ENCODE measurements at places on chromosomes 2 and 18.

DNA sequence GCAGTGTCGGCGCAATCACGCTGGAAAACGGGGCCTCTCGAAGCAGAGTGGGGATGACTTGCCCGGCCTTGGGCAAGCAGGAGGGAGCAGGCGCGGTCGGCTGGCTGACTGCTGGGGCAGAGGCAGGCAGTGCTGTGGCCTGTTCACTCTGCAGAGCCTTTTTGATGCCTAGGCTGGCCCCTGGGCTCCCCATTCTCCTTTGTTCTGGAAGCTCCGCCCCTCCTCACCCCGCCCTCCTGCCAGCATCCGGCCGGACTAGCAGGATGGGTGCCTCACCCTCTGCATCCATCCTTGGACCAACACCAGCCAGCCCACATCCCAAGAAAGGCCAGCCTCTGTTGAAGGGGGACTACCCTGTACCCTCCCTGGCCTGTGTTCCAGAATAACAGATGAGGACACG, at the start of gene ASPRV1:
Gene ASPRV1, minus strand, starts transcription at position 136 of the 400 bp plus-strand sequence. CDS start 195 bp downstream, outside the sequence.
- DNase-seq = no peak

DNA sequence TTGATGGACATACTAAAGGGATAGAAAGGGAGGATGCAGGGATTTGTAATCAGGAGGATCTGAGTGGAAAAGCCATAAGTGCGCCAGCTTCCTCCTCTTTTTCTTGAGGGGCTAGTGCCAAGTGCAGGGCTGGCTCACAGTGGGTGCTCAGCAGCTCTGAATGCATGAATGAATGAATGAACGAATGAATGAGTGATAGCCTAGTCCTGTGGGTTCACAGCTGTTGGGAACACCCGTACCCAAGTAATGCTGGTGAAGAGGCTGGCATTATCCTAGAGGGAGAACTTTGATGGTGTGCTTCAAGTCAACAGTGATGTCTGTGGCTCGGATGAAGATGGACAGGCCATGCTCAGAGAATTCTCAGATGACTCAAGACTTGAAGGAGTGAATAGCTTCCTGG, 108.8 kb downstream of the KCTD1 start:
- no peak for DNase-seq

GRCh38 chr18:22643731-22644130, 226.0 kb upstream of the CTAGE1 start:
- no peak for DNase-seq

GRCh38 chr2:75175456-75175855, 23.9 kb downstream of the TACR1 start:
- DNase-seq = no peak

GRCh38 chr18:68484241-68484640, 230.7 kb downstream of the TMX3 start:
- no peak for DNase-seq

GRCh38 chr2:99615247-99615771, 125.5 kb upstream of the REV1 start:
- DNase-seq = no peak

DNA sequence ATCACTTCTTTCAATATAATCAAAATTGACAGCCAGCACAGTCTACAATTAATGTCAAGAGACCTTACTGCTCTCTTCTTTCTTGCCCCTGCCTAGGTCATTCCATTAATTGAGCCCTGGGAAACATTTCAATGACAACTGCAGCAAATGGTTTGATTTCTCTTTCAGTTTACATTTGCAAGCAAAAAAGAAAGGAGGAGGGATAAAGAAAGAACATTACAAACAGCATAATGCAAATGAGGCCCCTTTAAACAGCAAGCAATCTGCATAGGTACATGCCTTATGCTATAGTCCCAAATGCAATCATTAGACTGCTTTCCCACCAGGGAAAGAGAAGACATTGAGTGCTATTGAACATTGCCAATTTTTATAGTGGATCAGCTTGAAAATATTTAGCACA, 655.0 kb upstream of the CDH2 start:
- DNase-seq = no peak

DNA sequence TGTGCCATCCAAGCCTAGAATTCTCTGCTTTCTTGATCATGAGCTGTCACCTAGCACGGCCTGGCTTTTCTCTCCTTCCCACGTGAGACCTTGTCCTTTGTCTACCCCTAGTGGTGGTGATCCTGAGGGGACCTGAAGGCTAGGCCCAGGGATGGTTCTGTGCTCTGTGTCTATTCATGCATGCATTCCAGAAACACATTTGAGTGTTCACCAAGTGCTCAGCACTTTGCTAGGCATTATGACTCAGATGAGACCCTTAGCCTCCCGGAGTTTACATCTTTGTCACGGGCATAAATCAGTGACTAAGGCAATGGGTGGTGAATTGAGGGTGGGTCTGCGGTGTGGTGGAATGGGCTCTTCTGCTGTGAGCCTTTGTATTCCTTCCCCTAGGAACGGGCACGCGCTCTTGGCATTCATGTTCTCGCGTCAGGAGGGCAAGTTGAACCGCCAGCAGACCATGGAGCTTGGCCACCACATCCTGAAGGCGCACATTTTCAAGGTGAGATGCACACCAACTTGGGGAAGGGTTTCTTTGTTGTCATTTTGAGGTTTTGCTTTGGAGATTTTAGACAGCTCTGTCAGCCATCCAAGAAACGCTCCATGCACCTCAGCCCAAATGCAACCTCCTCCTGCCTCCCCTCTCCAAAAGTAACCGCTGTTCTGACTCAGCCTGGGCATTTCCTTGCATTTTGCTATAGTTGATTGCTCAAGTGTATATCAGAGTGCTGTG, 100.9 kb downstream of the WDSUB1 start:
- DNase-seq = no peak

GRCh38 chr2:98537390-98538126, 70.8 kb downstream of the COA5 start:
- DNase-seq = no peak
